AG08395 (cell line): ENCODE measurements at places on chromosomes 2 and 18.
A peak's percentile ranks its signal among the peaks of the same experiment; 100 is the strongest.

DNA sequence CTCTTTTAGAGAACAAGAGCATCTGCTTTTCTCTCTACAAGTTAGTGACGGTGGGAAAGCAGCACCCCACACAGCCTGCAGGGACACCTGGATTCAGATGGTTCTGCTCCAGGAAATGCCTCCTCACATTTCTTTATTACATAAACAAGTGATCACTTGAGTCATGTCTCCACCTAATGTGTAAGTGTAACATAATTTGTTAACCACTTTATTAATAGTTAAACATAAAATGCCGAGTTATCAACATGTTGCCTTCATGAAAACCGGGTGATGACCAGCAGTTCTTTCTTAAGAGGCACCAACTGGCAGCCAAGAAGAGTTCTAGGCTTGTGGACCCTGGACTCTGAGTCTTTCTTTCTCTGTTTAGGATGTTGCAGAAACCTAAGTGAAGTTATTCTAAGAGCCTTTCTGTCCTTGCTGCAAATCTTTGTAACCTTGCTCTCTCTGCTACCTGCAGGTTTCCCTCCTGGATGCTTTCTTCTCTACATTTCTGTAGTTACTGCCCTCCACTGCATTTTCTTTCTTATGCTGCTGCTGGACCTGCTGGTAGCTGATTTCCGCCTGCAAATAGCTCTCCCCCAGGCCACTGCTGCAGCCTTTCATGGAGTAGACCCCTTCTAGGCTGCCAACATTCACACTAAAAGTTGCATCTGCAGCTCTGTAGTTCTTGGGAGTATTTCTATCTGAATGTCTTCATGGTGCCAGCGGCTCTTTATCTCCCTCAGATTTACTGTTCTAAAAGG, 24.3 kb downstream of the UPP2 start:
- no peak for DNase-seq

DNA sequence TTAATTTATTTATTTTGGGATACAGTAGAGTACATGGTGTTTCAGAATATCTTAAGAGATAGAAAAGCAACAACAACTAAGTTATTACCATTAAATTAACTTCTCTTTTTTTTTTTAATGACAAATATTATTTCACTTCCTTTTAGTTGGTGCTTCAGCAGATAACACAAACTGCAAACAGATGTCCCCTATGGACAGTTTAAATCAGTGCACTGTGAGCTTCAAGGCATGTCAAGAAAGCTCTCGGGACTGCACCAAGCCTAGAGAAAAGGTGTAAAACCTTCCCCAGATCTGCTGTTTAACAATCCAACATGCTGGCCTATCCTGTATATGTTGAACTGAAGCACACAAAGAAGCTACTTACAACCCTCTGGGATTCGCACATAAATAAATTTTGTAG, 122.7 kb downstream of the TCF4 start:
- DNase-seq: no peak

DNA sequence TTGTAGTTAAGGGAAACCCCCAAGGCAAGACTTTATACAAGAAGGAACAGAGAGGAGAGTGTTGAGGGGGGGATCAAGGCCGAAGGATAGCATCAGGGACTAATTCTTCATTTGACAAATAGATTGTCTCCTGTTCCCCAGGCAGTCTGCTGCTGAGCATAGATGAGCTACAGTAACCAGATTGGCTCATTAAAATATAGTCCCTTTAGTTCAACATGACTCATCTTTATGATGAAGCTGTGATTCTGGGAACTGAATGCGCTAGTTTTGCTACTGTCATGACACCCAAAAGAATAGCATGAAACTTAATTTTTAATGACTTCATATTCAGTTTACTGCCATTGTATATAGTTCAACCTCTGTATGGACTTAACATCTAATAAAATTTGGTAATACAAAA, 35.5 kb downstream of the TMEFF2 start:
- DNase-seq: no peak

GRCh38 chr2:96340493-96341414, 5.2 kb downstream of the NCAPH start:
- peak; percentile 29 for DNase-seq

GRCh38 chr18:9516437-9517064, 41.2 kb downstream of the RALBP1 start:
- peak; percentile 55 for DNase-seq

- no peak for DNase-seq
These were observed 20.3 kb downstream of the INO80C start for GRCh38 chr18:35477497-35477896.

DNA sequence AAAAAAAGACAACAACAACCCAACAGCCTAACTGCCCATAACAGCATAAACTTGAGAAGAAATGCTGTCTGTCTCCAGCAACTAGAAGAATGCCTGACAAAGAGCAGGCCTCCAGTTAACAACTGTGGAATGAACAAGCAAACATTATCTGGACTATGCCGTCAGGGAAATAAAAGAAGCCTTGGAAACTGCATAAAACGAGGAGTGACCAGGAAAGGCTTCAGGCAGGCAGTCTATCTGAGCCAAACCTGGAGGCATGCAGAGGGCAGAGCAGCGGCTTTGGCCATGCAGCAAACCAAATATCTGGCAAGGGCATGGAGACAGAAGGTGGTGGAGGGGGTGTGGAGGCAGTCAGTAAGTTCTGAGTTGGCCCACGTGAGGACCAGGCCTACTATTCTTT, 11.1 kb downstream of the HES6 start:
- DNase-seq: no peak

GRCh38 chr2:150167711-150168110, 319.8 kb downstream of the RND3 start:
- DNase-seq: peak; percentile 59

DNA sequence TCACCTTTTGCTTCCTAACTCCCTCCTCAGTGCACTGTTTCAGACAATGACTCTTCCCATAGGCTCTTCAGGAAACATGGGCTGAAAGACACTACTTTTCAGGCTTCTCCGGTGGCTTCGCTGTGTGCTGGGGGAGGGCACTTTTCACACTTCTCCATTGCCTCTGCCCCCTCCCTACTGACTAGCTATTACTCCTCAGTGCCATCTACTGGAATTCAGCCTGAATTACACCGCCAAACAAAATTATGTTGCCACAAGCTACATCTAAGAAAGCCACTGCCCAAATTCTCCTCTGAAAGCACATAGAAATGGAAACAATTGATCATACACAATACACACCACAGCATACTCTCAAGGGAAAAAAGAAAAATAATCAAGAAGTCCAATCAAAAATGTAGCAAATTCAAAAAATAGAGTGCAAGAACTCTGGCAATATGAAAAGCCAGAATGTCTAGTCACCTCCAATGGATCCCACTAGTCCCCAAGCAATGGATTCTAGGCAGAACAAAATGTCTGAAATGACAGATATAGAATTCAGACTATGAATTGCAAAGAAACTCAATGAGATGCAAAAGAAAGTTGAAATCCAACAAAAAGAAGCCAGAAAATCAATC, 1139.4 kb upstream of the GYPC start:
- DNase-seq: no peak

DNA sequence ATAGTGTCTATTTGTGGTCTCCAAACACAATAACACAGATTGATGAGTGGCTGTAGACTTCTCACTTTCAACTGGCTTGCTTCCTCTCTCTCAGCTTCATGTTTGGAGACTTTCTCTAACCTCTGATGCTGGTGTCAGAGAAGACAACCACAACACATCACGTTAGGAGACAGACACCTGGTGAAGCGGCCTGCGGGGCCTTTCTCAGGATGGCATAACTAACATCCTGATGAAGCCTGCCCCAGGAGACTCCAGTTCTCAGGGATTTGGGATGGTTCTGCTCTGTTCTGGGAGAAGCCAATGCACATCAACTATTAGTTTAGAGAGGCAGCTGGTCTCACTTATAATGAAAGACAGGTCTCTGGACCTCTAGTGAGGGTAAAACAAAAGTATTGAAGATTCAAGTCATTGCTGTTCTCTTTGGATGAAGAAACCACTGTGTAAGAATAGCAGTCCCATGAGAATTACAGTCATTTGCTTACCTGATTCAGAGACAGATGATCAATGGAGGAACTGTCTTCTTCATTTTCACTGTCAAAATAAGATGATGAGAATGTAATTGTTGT, 2.0 kb downstream of the IL1A start:
- DNase-seq: no peak

DNA sequence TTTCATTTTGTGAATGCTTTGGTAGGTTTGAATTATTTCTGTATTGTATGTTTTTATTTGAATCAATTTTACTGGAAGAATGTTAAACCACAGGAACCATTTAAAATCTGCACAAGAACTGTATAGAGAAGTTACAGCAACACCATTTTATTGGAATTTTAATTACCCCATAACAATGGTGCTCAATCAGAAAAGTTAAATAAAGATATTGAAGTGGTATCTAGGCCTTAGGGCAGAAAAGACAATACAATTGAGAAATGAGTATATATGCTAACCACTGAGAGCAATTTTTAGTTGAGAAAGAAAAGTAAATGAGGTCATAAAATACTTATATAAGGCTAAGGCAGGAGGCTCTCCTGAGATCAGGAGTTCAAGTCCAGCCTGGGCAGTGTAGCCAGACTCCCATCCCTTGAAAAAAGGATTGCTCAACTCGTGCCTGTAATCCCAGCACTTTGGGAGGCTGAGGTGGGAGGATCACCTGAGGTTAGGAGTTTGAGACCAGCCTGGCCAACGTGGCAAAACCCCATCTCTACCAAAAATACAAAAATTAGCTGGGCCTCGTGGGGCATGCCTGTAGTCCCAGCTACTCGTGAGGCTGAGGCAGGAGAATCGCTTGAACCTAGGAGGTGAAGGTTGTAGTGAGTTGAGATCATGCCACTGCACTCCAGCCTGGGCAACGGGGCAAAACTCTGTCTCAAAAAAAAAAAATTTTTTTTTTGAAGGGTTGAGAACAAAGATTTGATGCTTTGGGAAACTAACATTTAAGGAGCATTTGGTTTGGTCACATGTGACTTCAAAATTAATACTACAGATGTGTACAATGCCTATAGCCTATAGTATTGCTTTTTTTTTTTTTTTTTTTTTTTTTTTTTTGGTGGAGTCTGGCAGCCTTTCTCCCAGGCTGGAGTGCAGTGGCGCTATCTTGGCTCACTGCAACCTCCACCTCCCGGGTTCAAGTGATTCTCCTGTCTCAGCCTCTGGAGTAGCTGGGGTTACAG, 212.9 kb upstream of the STON1 start:
- DNase-seq: no peak

- DNase-seq: no peak
These were observed 101.4 kb upstream of the POU3F3 start for GRCh38 chr2:104752504-104752903.

DNA sequence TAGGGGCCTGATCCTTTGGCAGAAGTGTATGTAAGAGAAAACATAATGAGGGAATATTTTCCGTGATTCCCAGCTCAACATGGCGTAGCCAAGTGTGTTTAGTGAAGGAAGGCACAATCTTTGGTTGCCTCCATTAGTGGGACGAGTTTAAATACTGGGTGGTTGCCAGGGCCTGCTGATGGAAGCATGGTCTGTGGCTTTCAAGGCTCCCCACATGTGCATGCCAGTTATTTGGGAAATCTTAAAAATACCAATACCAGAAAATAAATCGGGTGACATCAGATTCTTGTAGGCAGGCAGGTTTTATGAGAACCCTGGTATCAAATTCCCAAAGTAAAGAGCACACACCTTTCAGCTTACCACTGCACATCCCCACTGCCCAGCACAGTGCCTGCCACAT, 7.1 kb downstream of the MYL12A start:
- DNase-seq: no peak

- DNase-seq: no peak
These were observed 9.2 kb upstream of the LRPPRC start for GRCh38 chr2:44004735-44005602.

GRCh38 chr2:5915881-5916310, 223.7 kb downstream of the SOX11 start:
- DNase-seq: no peak

DNA sequence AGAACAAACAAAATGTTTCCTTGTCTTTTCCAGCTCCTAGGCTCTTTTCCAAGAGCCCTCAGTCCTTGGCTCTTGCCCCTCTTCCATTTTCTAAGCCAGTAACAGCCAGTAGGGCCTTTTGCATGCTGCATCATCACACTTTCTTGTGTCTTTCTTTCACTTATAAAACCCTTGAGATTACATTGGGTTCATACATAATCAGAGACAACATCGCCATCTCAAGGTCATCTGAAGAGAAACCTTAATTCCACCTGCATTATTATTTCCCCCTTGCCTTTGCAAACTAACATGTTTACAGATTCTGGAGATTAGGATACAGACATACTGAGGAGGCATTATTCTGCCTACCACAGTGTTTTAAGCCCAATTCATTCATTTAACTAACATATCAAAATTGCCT, 697.3 kb downstream of the TRIB2 start:
- DNase-seq: no peak

- no peak for DNase-seq
These were observed 104.5 kb downstream of the TDRD15 start for GRCh38 chr2:21228041-21228895.

DNA sequence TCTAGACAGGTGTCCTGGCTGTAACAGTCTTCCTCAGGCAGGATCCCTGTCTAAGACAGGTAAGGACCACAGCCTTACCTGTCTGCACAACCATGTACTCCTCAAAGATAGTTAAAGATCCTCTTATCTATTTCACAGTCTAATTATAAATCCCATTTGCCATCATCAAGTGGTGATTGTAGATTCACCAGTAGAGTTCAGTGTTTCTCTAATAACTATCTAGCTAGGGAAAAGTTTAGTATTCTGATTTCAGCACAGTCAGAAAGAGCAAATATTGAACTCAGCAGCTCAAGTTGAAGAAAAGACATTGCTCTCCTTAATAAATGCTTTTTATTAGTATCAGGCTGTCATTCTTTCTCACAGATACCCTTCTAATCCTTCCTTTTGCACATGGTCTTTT, 1305.5 kb upstream of the NXPH2 start:
- no peak for DNase-seq

- DNase-seq: no peak
These were observed 434.5 kb upstream of the RAB12 start for GRCh38 chr18:8174771-8175170.

- peak; percentile 38 for DNase-seq
These were observed 214.4 kb upstream of the DSEL start for GRCh38 chr18:67730886-67731285.

DNA sequence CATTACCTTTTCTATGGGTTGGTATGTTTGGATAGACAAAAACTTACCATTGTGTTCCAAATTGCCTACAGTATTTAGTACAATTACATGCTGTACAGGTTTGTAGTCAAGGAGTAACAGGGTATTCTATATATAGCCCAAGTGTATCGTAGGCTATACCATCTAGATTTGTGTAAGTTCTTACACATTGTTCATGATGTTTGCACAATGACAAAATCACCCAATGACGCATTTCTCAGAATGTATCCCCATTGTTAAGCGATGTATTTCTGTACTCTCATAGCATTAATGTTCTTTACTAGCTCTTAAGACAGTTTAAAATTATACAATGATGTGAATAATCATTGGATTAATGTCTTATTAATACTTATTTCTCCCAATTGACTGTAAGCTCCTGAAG, 16.7 kb downstream of the TACR1 start:
- no peak for DNase-seq

DNA sequence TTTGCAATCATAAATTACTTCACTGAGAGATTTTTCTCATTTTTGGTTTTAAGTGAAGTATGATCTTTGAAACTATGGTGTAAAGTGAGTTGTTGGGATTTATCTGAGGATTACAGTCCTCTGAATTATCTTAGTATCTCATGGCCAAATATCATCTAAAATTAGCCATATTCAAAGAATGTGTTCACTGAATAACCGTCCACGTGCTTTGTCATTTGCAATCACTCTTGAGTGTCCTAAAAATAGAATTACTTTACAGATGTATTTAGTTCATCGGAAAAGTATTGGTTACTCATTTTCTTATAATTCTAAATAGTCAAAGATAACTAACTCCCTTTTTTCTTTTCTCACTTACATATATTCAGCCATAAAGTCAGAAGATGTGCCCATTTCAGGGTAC, 141.2 kb downstream of the RTN4 start:
- DNase-seq: no peak
